Left lobe of liver (tissue), 2 donors: ENCODE measurements at places on chromosomes 11 and 22. TPM values are rescaled to one million over a fixed set of nuclear protein-coding genes. Genes with fewer than 3 reads are reported as not detected.

The SCN3B gene
- total RNA-seq = not detected

DNA sequence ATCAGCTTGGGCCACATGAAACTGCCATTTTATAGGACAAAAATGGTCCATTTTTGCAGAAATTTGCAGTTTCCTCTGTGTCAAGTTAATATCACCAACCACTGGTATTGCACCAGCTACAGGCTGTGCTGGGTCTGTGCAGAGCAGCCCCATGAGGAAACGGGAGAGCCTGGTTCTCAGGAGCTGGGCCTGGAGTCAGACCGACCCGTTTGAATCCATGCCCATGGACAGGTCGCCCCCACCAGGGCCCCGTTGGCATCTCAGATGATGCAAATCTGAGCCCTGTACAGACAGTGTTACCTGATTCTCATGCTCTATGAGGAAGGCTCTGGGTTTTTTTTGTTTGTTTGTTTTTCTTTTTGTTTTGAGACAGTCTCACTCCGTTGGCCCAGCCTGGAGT lies 9.8 kb upstream of the SEC14L6 start:
- no peak for DNase-seq

- DNase-seq = no peak
These were observed 46.7 kb downstream of the CLTCL1 start for GRCh38 chr22:19244600-19245352.

The CHRDL2 gene
- total RNA-seq = 8.8 TPM

The FAT3 gene
- total RNA-seq = 0.13 TPM
